ENCODE measurements at places on chromosomes 13 and 19.

DNA sequence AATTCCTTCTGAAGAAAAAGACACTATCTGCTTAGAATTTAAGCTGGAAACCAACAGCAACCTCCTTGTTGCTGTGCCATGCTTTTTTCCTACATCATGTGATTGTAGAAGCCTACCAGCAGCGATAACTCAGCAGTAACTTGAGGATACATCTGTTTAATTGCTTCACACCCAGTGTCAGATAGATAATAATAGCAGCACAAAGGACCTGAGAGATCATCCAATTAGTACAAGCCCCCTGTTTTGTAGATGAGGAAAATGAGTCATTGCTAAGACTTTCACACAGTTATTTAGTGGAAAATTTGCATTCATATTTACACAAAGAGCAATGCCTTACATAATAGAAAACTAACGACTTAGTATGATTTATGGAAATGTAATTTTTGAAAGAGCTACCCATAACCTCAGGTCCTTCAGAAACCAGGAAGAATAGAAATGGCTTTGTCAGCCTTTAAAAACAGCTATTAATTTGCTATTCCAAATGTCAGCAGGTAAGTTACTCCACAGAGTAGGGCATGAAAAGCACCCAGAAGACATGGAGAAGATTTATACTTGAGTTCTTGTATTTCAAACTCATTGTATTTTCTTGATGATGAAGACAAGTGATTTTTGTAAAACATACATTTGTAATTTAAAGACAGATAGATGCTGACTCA is 93.7 kb upstream of the SGCG start:
- no peak for DNase-seq

DNA sequence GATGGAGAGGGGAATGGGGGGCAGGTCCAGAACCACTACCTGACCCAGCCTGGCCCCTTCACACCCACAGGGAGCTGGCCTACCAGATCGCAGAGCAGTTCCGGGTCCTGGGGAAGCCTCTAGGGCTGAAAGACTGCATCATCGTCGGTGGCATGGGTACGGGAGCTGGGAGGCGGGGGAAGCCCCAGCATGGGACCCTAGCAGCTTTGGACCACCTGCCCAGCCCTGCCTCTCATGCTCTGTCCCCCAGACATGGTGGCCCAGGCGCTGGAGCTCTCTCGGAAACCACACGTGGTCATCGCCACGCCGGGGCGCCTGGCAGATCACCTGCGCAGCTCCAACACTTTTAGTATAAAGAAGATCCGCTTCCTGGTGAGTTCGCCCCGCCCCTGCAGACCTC is 2.1 kb downstream of the DDX49 start:
- DNase-seq, result no peak

- no peak for DNase-seq
These were observed 11.6 kb downstream of the TMPRSS9 start for GRCh38 chr19:2371656-2372055.

DNA sequence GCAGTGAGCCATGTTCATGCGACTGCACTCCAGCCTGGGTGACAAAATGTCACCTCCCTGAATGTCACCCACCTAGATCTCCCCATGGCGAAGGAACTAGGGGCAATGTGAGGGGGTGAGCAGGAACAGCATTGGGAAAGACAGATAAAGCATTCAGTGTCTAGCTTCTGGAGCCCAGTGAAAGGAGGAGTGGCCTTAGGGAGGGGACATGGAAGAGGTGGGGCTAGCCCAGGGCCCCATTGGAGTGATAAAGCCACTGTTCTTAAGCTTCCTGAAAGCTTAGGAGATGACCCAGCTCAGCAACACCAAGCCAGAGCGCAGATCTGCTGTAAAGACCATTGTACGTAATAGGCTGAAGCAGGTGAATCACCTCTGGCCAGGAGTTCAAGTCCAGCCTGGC is 13.0 kb upstream of the KCNN1 start:
- DNase-seq, result no peak

DNA sequence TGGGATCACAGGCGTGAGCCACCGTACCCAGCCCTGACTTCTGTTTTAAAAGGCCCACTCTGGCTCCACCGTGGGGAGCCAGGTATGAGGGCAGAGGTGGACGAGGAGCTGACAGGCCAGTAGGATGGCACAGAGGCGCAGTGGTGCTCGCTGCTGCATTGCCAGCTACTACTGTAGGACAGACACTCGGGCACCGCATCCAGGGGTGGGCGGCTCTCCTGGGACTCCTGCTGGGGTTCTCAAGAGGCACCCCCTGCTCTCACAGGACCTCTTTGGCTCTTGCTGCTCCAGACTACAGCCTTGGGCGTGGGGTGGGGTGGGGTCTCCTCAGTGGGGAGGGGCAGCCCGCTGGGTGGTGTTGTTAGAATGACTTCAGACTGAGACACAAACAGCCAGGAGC is 53.4 kb downstream of the LATS2 start:
- DNase-seq, result no peak

GRCh38 chr19:33804021-33804799 is 7.5 kb downstream of the KCTD15 start:
- DNase-seq, result no peak

- no peak for DNase-seq
These were observed 133.1 kb downstream of the MAB21L1 start for GRCh38 chr13:35343417-35343816.

All from non-pigmented ciliary epithelial cell (primary cell).